ACHN (cell line): ENCODE measurements at places on chromosomes 1 and 21.

- DNase-seq, result no peak
Observed at GRCh38 chr1:158818975-158819431, 12.1 kb upstream of the MNDA start.

DNA sequence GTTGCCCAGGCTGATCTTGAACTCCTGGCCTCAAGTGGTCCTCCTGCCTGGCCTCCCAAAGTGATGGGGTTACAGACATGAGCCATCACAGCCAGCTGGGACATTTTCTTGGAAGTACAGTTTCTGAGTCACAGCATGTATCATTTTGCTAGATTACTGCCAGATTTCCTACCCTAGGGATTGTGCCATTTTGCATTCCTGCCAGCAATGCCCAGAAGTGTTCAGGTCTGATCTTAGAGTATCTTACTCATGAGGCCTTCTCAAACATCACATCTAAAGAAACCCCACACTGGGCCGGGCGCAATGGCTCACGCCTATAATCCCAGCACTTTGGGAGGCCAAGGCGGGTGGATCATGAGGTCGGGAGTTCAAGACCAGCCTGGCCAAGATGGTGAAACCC is 10.2 kb downstream of the BMP8A start:
- DNase-seq, result no peak

GRCh38 chr1:224377676-224378006 is 21.0 kb downstream of the CNIH4 start:
- DNase-seq, result peak; percentile 18

GRCh38 chr1:111399792-111400610 is 27.5 kb downstream of the OVGP1 start:
- DNase-seq, result peak; percentile 49

DNA sequence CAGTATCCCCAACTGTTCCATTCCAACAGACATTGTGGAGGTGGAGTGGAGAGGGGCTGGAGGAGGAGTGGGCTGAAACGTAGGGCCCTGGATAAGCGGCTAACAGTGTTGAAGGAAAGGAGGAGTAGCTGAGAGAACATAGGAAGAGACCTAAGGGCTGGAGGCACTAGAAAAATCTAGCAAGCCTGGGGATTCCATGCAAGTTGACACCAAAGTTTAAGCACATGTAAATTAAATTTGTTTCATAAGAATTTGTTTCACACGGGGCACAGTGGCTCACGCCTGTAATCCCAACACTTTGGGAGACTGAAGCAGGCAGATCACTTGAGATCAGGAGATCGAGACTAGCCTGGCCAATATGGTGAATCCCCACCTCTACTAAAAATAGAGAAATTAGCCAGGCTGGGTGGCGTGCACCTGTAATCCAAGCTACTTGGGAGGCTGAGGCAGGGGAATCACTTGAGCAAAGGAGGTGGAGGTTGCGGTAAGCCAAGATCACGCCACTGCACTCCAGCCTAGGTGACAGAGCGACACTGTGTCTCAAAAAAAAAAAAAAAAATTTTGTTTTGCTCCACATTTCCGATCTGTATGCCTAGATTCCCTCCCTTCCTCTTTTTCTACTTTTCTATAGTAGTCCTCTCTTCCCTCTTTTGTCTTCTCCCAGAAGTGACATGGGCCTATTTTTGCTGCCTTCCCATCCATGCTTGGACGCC is 530 bp upstream of the CD244 start:
- DNase-seq, result no peak

GRCh38 chr21:39014747-39015146 is 168.5 kb downstream of the PSMG1 start:
- DNase-seq, result peak; percentile 20

- no peak for DNase-seq
Observed at GRCh38 chr21:46355161-46356004, 31.4 kb downstream of the PCNT start.

- DNase-seq, result no peak
Observed at GRCh38 chr1:63411066-63411465, 43.6 kb downstream of the ALG6 start.

GRCh38 chr1:225878282-225878681 is 3.9 kb downstream of the TMEM63A start:
- DNase-seq, result no peak

DNA sequence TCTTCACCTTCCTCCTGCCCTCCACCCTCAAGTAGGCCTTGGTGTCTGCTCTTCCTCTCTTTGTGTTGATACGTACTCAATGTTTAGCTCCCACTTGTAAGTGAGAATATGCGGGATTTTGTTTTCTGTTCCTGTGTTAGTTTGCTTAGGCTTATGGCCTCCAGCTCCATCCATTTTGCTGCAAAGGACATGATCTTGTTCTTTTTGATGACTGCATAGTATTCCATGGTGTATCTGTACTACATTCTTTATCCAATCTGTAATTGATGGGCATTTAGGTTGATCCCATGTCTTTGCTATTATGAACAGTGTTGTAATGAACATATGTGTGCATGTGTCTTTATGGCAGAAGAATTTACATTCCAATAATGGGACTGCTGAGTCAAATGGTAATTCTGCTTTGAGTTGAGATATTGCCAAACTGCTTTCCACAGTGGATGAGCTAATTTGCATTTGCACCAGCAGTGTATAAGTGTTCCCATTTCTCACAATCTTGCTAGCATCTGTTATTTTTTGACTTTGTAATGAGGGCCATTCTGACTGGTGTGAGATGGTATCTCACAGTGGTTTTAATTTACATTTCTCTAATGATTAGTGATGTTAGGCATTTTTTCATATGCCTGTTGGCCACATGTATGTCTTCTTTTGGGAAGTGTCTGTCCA is 272.7 kb downstream of the SDCCAG8 start:
- DNase-seq, result no peak

- no peak for DNase-seq
Observed at GRCh38 chr1:208648146-208648545, 404.0 kb upstream of the PLXNA2 start.

DNA sequence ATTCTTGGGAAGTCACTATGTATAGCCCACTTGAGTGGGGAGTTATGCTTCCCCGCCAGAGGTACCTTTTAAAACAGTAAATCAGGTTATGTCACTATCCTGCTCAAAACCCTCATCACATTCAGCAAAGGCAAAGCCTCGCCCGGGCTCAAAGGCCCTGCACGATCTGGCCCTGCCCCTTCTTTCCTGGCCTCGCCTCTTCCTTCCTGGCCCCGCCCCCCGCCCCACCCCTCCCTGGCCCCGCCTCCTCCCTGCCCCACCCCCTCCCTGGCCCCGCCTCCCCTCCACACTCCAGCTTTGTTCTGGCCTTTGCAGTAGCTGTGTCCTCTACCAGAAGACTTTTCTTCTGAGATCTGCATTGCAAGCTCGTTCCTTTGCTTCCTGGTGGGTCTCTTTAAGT is 6.6 kb downstream of the LDLRAD2 start:
- DNase-seq, result peak; percentile 22

DNA sequence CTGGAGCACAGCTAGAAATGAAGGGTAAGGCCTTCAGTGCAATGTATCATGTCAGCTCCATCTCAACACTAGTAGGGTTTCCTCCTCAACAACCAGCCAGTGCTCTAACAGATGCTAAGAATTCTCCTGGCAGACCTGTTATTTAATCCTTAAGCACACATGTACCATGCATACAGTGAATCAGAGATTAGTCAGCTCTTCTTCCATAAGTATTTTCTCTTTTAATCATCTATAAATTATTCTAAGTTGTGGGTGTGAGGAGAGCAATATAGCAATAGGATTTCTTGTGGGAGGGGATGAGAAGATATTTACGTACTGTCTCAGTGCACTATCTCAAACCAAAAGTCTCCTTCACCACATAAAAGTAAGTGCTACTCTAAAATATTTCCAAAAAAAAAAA is 95.3 kb downstream of the COP1 start:
- DNase-seq, result no peak

DNA sequence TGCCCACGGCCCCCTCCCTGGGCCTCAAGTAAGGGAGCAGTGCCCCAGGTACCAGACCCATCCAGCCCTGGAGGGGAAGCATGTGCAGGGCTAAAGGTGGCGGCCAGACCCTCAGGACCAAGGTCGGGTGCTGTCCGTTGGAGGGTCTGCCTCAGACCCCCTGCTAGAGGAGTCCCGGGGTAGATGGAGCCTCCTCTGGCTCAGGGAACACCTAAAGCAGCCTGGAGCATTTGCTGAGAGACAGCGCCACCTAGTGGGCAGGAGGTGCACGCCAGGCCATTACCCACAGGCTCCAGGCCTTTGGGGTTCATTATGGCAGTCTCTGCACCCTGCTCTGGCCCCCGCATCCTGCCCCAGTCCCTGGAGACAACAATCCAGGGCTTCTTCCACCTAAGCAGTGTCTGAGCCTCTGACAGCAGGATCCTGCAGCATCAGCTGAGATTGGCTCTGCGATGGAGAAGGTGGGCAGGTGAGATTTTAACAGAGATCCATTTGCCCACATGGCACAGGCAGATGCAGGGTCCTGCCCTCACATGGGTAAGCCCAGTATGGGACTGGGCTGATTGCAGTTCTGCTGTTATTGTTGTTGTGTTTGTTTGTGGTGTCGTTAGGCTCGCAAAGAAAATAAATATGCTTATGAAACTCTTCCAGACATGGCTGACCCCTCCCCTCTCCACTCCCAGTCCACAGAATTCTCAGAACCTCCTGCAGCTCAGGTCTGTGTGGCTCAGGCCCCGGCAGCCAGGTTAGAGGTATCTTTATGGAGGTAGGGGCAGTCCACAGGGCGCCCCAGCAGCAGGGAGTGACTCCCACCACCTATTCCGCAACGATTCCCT is 42.4 kb downstream of the CTNNBIP1 start:
- DNase-seq, result peak; percentile 66

GRCh38 chr1:221766210-221766609 is 24.3 kb upstream of the DUSP10 start:
- no peak for DNase-seq

- DNase-seq, result no peak
Observed at GRCh38 chr1:97764991-97765390, 155.8 kb downstream of the DPYD start.

GRCh38 chr1:57483954-57484353 is 60.1 kb upstream of the DAB1 start:
- no peak for DNase-seq

DNA sequence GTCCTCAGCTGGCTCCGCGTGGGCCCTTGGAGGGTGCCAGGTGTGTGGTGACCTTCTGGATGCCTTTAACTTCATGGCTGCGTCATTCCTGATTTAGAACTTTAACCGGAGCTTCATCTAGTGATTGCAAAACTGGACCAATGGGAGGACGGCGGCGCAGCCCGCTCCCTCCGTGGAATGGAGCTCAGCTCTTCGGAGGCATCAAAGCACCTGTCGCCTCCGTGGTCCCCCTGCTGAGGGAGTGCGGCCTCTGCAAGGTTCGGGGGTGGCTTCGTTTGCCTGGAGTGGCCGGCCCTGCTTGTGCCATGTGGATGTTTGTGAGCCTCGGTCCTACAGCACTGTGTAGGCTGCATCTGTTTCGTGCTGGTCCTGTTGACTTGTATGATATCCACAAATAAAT is 14.2 kb downstream of the CSTB start:
- DNase-seq, result no peak

GRCh38 chr21:15797577-15798363 is 68.0 kb downstream of the USP25 start:
- peak; percentile 8 for DNase-seq

GRCh38 chr1:17437260-17437579 is 2.3 kb downstream of the RCC2 start:
- DNase-seq, result no peak

DNA sequence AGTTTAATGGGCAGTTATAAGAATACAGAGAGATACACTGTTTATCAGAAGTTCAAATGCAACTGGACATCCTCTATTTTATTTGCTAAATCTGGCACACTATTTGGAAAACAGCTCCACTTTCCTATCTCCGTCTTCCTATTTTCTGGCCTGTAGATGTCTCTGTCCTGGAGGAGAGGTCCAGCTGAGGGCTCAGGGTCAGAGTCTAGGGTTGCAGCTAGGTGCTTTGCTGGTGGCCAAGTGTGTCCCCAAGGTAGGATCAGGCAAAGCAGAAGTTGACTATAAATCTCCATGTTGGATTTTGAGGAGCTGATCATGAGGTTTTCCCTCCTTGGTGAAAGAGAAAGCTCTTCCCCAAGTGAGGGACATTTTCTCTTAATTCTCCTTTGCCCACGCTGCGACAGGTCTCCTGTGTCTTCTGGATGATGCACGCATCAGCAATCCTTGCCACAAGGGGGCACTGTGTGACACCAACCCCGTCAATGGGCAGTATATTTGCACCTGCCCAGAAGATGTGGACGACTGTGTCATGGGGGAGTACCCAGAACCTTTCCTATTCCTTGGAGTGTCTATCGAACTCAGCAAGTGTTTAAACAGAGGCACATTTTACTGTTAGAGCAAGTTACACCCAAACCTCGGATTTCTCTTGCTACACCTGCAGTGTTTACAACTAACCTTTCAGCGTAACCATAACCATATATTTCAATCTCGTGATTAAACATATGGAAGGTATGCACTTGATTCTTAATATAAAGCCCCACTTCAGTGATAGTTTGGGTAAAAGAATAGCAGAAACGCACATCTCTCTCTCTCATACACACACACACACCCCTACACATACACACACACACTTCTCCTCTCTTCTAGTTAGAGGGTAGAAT is 10.2 kb downstream of the ADAM30 start:
- DNase-seq, result peak; percentile 47

GRCh38 chr1:108897865-108898720 is 21.3 kb downstream of the GPSM2 start:
- DNase-seq, result peak; percentile 66

GRCh38 chr1:219227360-219228057 is 53.8 kb downstream of the LYPLAL1 start:
- no peak for DNase-seq

GRCh38 chr1:228879164-228879563 is 143.9 kb downstream of the RHOU start:
- DNase-seq, result no peak

DNA sequence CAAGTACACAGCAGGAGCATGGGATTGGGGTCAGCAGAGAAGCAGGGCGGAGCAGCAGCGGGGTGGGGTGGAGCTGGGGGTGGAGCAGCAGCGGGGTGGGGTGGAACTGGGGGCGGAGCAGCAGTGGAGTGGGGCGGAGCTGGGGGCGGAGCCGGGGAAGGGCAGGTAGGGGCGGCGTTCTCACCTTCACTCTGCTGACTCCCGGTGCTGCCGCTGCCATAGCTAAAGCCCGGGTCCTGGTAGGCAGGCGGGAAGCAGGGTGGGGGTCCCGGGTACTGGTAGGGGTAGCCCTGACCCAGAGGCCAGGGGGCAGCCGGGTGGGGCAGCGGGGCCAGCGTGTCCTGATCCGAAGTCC is 6.7 kb downstream of the TAS1R3 start:
- no peak for DNase-seq

DNA sequence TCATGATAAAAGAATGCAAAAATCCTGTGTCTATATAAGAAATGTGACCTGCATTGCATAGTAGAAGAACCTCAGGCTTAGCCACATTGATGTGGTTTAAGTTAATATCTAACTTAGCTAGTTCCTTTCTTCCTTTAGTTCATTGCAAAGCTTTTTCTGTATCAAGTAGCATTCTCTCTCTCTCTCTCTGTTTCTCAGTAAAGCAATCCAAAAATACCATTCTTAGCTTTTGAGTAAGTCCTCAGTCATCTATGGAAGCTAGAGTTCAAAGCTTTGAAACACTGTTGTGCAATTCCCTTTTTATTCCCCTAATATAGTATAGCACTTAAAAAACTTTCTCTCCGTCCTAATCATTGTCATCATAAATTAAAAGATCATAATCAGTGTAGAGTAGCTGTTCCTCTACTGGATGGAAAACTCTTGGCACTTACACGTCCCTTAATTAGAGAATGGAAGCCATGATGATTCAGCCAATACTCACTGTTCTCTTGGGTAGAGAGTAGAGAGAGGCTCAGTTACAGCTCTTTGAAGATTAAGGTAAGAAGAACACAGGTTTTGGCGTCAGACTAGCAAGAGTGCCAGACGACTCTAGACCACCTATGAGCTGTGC is 350.3 kb upstream of the LYPLAL1 start:
- DNase-seq, result peak; percentile 99

- DNase-seq, result no peak
Observed at GRCh38 chr1:8863138-8863537, 15.3 kb downstream of the ENO1 start.
